ENCODE measurements at places on chromosomes 12 and 14.

DNA sequence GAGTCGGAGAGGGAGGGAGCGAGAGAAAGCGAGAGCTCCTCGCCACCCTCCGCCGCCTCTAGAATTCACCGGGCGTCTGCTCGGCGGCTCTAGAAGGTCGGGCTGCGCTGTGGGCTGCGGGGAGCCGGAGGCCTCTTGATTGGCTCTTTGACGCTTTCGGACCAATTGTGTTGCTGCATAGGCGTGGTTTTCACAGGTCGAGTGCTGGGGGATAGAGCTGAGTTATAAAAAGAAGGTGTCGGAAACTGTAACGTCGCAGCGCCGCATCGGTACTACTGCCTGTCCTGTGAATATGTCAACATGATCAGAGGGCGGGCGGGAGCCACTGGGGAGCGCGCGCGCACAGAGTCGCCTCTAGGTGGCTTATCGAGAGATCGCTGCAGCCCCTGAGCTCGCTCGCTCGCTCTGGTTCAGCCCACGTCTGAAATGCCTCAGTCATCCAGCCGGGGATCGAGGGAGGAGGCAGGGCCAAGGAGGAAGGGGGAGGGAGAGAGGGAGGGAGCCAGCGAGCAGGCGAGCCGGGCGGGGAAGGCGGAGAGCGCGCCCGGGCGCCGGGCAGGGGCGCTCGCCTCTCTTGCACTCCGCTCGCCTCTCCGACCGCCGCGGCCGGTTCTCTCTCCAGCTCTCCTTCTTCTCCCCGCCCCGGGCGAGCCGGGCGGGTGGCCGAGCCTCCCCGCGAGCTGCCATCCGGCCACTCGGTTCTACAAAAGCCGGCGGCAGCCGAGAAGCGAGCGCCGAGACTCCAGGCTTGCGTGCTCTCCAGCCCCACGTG is at the start of gene TBX3:
TBX3 (minus strand) TSS at position 78 of the 772 bp plus-strand sequence. CDS start 975 bp downstream, outside the sequence.
- peak; percentile 60 for DNase-seq

DNA sequence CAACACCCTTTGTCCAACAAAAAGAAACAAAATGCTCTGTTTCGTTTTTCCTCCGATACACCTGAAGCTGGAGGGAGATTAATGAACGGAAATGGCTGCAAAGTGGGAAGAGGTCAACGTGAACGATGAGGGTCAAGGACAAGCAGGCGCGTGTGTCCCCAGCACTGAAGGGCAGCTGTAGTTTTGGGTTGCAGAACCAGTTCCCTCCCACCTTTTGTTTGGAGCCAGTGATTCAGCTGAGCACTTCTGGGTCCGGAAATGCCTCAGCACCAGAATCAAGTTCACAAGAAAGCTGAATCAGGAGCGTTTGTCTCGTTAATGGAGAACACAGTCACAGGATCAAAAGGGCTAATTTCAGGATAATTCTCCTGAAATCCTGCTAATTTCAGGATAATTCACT is 51.1 kb upstream of the PWP1 start:
- DNase-seq: no peak

DNA sequence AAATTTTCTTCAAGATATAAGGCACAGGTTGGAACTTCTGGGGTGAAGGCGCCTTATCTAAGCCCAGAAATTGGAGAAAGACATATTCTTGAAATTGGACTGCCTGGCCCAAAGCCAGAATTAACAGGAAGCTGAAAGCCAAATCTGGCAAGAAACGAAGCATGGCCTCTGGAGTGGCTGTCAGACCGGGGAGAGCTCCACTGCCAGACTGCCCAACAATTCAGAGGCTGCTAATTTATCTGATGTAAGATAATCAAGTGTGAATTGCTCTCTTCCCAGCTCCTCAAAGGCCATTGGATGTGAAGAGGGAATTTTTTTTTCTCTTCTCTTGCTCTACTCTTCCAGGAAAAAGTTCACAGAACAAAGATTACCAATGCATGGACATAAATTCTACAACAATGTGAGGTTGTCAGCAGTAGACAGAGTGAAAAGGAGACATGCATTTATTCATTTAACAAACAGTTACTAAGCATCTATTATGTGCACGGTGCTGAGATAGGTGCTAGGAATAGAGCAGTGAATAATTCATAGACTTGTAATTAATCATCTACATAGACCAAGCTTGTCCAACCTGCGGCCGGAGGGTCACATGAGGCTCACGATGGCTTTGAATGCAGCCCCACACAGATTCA is at the start of gene GDF3:
GDF3 (minus strand) TSS at position 210 of the 632 bp plus-strand sequence; CDS start at position 163, 47 bp downstream.
- DNase-seq: peak; percentile 10

- no peak for DNase-seq
Observed at GRCh38 chr12:55226523-55226922, 5.7 kb downstream of the OR10A7 start.

DNA sequence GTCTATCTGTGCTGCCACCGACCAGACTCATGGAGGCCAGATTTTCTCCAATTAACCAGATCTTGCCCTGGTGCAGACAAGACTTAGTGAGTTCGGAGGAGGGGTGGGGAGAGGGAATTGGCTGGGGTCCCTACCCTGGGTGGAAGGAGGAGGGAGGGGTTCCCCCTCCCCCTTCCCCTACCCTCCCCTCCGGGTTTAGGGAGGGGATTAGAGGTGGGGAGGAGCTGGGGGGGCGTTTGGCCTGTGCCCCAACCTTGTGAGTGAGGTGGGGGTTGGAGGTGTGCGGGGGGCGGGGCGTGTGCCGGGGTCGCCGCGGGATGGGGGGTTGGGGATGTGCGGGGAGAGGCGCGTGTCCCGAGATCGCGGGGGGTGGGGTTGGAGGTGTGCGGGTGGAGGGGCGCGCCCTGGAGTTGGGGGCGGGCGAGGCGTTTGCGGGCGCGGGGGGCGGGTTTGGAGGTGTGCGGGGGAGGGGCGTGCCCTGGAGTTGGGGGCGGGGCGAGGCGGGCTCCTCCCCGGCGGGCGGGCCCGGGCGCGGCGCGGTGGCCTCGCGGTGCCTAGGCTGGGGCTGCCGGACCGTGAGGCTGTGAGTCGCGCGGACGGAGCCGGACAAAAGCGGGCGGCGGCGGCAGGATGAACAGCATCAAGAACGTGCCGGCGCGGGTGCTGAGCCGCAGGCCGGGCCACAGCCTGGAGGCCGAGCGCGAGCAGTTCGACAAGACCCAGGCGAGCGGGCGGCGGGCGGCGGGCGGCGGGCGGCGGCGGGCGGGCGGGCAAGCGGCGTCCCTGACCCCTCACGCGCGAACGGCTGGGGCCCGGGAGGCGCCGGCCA is at the start of gene HIP1R:
HIP1R (plus strand) TSS at position 537 of the 829 bp plus-strand sequence; CDS start at position 631, 94 bp downstream.
- peak; percentile 13 for DNase-seq

DNA sequence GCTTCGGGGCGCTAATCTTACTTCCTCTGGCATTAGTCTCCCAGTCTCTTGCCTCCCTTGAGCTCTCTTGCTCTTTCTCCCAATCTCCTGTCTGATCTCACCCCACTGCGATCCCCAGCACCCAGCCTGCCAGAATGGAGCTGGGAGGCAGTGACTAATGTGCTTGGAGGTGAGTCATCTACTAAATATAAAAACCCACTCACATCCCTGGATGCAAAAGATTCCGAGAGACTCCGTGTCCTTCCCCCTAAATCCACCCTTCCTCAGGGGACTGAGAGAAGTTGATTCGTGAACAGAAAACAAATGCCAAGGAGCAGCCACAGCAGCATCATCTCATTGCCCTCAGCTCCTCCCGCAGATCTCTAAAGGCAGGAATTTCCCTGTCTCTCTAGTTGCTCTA is 45.7 kb upstream of the KCNA5 start:
- no peak for DNase-seq

- DNase-seq: no peak
Observed at GRCh38 chr14:106080922-106081321, 554.5 kb downstream of the TMEM121 start.

DNA sequence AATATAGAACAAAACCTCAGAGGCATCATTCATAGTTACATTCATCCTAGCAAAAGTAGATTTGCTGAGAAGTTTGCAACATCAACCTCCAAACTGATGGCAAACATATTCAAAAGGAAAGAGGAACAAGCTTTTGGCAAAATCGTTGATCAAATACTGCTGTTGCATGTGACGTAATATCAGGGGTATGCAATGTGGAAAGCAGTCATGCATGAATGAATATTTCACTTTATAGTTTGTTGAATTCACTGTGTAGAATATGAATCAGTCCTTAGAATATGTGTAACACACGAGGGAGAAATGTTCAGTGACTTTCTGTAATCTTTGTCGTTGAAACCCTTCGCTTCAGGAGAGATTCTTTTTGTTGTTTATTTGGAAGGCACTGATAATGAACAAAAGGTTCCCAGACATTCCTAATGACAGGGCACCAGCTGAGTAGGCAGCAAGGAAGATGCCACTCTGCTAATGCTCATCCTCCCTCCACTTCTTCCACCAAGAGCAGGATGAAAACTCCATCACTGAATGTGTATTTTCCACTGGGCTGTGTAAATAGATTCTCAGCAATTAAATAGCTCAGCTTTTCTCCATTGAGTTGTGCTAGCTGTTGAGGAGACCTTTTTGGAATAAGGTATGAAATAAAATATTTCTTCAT is 126.1 kb downstream of the PELI2 start:
- DNase-seq: peak; percentile 91

DNA sequence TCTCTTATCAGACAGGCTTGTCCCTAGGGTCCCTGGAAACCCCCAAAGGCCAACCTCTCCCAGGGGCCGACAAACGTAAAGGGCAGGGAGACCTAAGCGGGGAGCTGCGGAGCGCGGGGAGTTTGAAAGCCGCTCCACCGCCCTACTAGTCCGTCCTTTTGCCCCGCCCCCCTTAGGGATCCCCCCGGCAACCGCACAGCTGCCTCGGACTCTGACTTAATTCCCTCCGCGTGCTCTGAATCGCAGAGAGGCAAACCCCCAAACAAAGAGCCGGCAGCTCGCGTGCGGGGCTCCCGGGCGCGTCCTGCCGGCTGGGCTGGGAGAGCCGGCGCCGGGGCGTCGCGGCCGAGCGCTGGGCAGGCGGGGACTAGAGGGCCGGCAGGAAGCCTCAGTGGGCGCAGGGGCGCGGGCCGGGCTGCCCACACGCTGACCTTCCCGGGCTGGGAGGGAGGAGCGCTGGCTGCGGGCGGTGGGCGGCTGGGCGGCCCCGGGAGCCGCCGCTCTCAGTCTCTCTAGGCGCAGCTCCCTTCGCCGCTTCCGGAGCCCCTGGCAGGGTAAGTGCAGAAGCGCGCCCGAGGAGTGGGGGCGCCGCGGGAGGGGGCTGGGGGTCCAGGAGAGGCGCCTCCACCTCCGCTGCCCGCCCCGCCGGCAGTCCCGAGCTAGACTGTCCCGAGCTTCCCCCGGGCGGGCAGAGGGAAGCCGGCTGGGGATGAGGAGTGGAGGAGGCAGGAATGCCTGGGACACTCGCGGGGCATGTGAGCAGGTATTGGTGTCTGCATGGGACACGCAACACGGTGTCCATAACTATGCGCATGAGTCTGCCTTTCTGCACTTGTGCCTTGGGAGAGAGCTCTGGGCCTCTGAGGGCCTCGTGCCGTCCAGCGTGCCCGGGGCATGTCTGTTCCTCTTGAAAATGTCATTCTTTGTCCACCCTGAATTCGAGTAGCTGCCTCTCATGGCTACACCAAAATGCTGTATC is at the start of gene TSPAN11:
TSPAN11 (plus strand) TSS at position 506 of the 979 bp plus-strand sequence. CDS start 27,244 bp downstream, outside the sequence.
- no peak for DNase-seq

DNA sequence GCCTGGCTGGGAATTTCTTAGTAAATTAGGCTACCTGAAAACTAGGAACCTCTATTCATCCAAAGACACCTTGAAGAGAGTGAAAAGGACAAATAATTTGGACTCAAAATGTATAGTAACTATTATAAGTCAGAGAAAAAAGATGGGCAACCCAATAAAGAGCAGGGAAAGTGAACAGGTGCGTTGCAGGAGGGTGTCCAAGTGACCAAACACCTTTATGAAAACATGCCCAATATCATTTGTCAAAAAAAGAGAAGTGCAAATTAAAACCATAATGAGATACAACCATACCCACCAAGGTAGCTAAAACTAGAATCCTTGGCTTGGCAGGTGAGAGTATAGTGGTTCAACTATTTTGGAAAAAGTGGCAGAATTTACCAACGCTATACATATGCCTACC is 24.9 kb upstream of the PLD4 start:
- no peak for DNase-seq

GRCh38 chr12:71014180-71014785 is 93.7 kb upstream of the PTPRR start:
- DNase-seq: no peak

DNA sequence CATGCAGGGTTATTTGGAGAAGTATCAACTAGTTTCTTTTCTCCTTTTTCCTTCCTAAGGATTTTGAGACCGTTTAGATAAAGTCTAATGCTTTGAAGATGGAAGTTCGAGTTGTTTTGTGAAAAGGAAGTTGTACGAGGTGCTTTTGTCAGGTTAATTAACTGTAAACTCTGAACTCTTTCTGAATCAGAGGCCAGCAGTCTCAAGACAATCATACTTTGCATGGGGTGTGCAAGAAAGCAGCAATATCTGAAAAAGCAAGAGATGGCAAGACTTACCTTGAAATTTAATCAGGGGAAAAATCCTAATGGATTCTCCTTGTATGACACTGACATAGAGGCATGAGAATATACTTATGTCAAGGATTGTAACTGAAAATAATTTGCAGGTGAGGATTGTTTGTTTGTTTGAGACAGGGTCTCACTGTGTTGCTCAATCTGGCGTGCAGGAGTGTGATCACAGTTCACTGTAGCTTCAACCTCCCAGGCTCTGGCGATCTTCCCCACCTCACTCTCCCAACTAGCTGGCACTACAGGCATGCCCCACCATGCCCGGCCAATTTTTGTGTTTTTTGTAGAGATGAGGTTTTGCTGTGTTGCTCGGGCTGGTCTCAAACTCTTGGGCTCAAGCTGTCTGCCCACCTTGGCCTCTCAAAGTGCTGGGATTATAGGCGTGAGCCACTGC is 170.2 kb upstream of the HMGA2 start:
- DNase-seq: peak; percentile 17

GRCh38 chr12:58916921-58917511 is 3.3 kb downstream of the LRIG3 start:
- no peak for DNase-seq

DNA sequence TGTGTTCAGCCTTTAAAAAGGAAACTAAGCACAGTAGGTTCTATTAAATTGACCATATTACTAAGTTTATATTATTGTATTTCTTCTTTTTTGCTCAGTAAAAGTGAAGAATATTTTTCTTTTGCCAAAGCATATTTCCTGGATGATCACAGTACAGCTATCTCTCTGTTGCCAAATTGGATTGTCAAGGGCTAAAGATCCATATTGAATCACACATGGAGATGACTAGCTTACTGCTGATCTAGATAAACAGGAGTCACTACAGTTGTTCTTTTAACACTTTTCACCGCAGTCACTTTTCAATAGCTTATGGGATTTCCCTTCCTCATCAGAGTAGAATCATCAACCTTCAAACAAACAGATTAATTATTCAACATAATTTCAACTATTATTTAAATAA is 78.6 kb downstream of the LRRC9 start:
- DNase-seq: no peak

GRCh38 chr12:15646581-15646980 is 142.6 kb downstream of the EPS8 start:
- no peak for DNase-seq

DNA sequence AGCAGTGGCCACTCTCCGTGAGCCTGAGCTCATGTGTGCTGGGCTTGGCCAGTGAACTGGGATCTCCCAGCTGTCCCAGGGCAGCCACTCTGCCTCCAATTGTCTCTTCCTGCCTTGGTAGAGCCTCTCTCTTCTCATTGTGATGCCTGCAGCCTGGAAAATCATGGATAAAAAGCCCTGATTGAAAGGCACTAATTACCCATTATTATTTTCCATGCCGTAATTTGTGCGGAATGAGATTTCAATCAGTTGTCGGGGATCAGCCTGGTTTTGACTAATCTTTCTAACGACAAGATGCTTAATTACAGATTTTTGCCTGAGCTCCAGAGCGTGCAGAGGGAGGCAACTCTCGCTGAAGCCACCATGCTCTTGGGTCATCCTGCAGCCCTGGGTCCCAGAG is 52.7 kb downstream of the ESRRB start:
- no peak for DNase-seq

- DNase-seq: no peak
Observed at GRCh38 chr14:60133487-60133886, 31.7 kb downstream of the DHRS7 start.

GRCh38 chr14:77714926-77715325 is 7.0 kb downstream of the SLIRP start:
- DNase-seq: peak; percentile 43
